NCI-H187 treated with DMSO at 0.1 percent for 48 hours (cell line): ENCODE measurements at places on chromosomes 7 and 10.
A peak's percentile ranks its signal among the peaks of the same experiment; 100 is the strongest.

- DNase-seq: no peak
Measured at GRCh38 chr7:23472956-23473843, 2.9 kb upstream of the IGF2BP3 start.

DNA sequence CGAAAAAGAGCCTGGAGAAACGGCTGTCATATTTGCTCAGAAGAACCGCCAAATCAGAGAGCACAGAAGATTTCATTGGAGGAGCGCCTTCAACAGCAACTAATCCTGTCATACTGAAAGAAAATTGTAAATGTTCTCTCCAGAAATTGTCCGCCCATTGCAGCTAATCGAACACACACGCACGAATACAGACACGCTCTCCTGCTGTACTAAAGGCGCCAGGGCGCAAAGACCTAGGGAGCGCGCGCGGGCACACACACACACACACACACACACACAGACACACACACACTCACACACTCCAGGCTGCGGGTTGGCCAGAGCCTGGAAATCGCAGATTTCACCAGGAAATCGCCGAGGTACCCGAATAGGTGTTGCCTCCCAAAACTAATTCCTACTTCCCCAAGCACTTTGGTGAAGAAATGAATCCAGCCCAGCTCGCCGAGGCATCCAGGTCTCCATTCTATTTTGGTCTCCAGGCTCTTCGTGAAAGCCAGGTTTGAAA, at the start of gene CHRM2:
CHRM2 (plus strand) TSS at position 157 of the 505 bp plus-strand sequence. CDS start 146,214 bp downstream, outside the sequence.
- DNase-seq: no peak

- no peak for DNase-seq
Measured at GRCh38 chr7:135078051-135078450, 69.8 kb upstream of the TMEM140 start.

DNA sequence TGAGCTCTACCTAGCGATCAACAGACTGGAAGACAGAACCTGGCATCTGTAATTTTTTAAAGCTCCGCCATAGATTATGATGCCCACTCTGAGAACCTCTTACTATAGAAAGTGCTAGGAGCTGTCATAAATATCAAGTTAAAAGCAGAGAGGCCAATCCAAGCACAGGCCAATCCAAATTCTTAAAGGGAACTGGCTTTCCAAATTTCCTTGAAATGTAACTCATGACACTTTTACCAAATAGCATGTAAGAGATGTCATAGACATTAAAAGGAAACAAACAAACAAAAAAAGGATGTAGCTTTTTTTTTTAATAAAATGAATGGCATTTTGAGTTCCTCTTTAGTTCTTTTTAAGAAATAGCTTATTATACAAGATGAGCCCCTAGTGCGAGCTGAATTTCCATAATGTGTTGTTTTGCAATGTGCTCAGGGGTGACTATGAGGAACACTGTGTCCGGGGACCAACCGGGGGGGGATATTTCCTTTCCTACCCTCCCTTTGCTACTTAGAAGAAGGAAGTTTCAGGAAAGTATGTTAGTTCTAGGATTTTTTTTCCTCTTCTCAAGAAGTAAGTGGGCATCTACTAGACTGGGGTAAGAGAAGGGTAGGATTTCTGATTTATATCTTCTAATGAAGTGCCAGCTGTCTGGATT, 23.7 kb upstream of the MRC1 start:
- no peak for DNase-seq

- no peak for DNase-seq
Measured at GRCh38 chr7:85090143-85090542, 96.7 kb downstream of the SEMA3D start.

DNA sequence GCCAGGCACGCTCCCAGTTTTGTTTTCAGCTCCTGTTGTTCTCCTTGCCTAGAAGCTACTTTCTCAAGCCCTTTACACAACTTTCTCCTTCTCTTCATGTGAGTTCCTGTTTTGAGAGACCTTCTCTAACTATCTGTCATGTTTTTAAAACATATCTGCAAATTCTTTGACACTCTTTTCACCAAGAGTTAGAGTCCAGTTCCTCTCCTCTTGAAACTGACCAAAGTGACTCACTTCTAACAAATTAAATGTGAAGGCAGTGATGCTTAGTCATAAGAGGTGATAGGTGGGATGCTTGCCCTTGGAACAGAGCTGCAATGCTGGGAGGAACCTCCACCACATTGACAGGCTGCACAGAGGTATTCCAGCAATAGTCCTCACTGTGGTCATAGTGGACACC, 25.3 kb downstream of the ZSCAN25 start:
- no peak for DNase-seq

- DNase-seq: no peak
Measured at GRCh38 chr10:100140070-100140469, 45.8 kb downstream of the ERLIN1 start.

GRCh38 chr7:155252892-155253501, 44.7 kb upstream of the INSIG1 start:
- no peak for DNase-seq

- DNase-seq: no peak
Measured at GRCh38 chr7:125670926-125671572, 741.4 kb upstream of the POT1 start.

GRCh38 chr7:118918556-118918955, 694.1 kb downstream of the ANKRD7 start:
- DNase-seq: no peak

GRCh38 chr10:688312-689120, 952 bp downstream of the DIP2C start:
- DNase-seq: no peak

GRCh38 chr10:91034042-91034441, 113.2 kb upstream of the ANKRD1 start:
- no peak for DNase-seq

- no peak for DNase-seq
Measured at GRCh38 chr7:82172017-82172416, 271.6 kb downstream of the CACNA2D1 start.

- no peak for DNase-seq
Measured at GRCh38 chr7:115980159-115980558, 50.4 kb downstream of the TFEC start.

GRCh38 chr10:29735628-29736365, 101.0 kb upstream of the SVIL start:
- peak; percentile 11 for DNase-seq

DNA sequence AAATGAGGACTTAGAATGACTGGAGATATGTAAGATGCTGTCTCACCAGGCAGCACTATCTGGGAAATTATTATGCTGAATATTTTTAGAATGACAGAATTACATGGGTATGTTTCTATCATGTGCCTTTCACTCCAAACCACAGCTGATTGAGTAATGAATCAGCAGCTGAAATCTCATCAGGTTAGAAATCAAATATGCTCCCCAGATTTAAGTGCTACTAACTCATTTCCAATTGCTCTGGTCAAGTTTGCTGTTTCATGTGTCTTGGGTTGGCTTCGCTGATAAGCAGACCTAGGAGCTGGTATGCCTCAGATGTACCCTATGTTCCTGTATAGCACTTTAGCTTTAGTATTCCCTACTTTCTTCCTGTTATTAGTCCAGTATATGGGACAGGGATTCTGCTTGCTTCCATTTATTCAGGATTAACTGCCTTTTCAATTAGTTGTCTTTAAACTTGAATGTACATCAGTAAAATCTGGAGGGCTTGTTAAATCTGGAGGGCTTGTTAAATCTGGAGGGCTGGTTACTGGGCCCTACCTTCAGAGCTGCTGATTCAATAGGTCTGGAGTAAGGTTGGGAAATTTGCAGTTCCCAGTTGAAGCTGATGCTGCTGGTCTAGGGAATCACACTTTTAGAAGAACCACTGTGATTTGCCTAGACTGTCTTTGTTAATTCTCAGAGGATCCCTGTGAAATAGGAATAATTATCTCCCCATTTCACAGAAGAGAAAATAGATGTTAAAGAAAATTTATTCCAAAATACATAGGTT, 172.9 kb downstream of the DKK1 start:
- no peak for DNase-seq

GRCh38 chr10:60172363-60172990, 217.2 kb downstream of the ANK3 start:
- no peak for DNase-seq

DNA sequence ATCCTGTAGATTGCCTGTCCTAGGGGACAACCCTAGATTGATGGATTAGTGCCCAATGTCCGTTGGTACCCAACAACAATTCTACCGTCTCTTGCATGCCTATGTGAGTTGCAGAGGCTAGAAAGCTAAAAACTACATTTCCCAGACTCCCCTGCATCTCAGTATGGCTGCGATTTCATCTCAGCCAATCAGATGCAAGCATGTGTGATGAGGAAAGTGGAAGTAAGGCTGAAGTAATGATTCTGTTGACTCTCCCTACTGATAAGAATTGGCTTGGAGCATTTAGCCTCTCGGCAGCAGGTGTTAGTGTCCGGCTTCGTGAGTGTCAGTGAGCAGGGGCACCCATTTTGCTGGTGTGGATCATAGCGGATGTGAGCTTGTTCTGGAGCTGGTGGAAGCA, 171.9 kb downstream of the FGFR2 start:
- no peak for DNase-seq

GRCh38 chr7:23135755-23136154, 30.2 kb downstream of the KLHL7 start:
- DNase-seq: no peak

- no peak for DNase-seq
Measured at GRCh38 chr10:124144536-124144935, 51.1 kb upstream of the CHST15 start.

DNA sequence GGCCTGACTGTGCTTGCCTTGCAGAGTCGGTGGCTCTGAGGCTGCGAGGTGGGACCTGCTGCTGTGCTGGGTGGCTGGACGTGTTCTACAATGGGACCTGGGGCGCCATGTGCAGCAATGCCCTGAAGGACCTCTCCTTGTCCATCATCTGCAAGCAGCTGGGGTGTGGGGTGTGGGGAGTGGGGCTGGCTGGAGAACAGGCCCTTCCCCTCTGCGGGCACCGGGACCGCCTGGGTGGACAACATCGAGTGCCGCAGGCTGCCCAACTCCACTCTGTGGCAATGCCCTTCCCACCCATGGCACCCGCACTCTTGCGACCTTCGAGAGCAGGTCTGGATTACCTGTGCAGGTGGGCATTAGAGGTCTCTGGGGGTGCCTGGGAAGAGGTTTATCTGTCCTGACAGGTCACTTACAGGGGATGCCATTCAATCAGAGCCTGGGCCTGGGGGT, 10.9 kb downstream of the SCART1 start:
- no peak for DNase-seq

DNA sequence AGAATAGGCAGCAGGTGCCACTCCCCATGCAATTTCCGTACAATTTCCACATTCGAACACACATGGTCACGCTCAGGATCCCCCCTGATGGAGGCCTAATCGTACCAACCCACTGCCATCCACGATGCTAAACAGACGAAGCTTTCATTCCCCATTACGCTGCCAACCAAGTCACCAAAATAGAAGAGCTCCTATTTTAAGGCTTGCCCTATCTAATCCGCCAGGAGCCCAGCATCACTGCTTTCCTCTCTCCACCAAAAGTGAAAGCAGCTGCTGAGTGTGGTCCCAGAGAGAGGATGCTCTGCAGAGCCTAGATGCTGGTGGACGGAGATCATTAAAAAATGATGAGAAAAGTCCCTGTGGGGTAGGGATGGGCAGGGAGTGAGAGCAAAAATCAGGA, 43.3 kb downstream of the HSPA12A start:
- no peak for DNase-seq

GRCh38 chr7:84663224-84663623, 468.6 kb upstream of the SEMA3A start:
- DNase-seq: no peak

- no peak for DNase-seq
Measured at GRCh38 chr10:64275774-64276173, 754.6 kb downstream of the REEP3 start.

GRCh38 chr10:117135480-117136140, 2.5 kb downstream of the VAX1 start:
- DNase-seq: no peak

GRCh38 chr7:56083150-56083785, 9.5 kb downstream of the PHKG1 start:
- DNase-seq: no peak

DNA sequence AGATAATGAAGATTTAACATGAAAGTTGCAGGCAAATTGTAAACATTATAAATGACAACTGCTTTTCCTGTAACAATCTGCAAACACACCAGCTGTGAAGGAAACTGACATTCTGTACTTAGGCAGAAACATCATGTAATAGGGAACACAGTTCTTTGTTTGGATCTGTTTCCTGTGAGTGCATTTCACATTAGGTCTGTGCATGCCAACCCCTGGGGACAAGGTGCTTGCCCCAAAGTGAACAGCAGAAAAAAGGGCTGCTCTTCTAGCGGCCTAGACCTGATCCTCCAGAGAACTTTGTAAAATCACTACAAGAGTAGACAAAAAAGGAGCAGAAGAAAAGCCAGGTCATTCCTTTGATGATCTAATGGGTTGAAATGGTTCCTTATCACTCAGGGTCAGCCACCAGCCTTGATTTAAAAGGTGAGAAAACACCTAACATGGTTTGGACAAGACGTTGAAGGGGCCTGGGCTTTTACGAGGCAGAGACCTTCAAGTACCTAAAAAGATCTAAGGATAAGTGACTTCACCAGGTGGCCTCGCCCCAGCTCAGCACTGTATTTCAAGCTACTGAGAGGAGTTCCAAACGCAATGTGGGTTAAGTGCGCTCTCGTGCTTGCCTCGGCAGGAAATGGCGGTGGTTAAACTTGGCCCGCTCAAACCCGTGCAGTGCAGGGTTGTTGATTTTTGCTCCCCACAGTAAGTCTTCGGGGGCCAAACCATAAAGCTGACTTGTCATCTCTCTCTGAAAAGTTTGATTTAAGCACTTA, 249.7 kb downstream of the CREB5 start:
- no peak for DNase-seq

DNA sequence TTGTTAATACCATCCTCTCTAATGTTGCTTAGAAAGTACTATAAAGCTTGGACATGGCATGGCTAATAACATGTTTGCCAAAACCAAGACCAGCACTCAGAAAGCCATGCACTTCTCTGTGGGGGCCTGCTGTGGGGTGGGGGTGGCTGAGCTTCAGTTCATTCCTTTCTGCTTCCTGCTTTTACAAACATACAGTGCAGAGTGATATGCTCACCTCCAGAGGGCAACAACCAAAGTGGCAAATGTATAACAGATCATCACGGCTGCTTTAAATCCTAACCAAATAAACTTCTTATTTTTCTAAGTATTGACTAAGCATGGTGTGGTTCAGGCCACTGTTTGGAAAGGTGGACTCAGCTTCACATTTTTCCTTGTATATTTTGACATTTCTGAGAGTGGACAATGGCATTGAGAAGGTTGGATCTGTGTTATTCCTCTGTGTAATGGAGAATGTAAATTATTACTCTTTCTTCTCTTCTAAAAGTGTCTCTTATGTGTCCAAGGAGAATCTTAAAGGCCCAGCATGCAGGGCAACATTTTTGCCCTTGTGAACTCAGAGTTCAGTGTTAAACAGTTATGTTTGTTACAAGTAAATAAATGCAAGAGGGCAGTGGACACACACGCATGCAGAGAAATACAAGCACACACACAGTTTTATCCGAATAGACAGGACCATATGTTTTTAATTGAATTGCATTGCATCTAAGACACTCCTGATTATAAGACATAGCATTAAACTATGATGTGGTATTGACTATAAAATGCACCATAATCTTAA, 186.1 kb downstream of the HERPUD2 start:
- DNase-seq: no peak

GRCh38 chr10:28291881-28292297, 11.0 kb downstream of the MPP7 start:
- DNase-seq: no peak
